ENCODE measurements at places on chromosomes 3 and 15.
A peak's percentile ranks its signal among the peaks of the same experiment; 100 is the strongest.

DNA sequence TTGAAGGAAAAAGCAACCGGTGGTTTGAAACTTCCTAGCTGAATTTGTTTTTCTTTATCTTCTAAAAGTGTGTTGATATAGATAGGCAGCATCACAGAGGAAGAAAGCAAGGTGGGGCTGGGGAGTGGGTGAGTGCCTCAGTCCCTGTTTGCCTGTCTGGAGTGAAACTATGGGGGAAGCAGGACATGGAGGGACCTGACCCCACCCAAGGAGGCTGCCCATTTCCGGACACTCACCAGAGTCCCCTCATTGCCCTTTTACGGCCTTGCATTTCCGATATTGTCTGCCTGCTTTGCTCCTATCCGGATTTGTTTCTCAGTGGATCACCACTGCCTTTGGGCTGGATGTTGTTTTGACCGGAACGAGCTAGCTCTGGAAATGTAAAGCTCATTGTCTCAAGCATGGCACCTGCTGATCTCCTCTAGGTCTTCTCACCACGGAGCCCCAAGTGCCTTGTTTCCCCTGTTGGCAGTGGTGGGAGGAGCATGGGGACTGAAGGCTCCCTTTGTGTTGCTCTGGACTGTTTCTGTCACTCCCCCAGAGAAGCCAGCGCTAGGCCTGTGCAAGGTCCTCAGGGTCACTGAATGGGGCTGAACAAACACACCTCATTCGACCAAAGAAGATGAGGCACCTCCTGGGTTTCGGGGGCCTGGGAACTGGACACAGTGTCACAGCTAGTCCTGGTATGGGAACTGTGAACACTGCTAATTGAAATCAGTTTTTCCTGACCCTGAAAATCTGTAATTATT is 7.0 kb downstream of the CLDN11 start:
- DNase-seq, result no peak

GRCh38 chr3:14899993-14900618 is 47.3 kb upstream of the NR2C2 start:
- DNase-seq, result no peak

DNA sequence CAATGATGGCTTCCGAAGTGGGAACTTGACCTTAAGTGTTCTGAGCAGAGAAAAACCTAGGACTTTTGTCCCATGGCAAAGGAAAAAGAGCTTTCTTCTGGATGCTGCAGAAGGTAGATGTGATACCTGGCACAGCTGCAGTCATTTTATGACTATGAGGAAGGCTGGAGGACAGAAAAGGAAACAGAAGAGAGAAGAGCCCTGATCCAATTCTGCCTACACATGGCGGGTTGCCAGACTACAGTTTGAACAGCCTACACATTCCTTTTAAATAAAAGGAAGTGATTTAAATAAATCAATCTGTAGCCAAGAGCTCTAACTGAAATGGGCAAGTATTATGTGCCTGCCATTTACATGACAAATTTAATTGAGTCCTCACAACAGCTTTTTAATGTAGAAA is 43.6 kb upstream of the CHRNB4 start:
- no peak for DNase-seq

DNA sequence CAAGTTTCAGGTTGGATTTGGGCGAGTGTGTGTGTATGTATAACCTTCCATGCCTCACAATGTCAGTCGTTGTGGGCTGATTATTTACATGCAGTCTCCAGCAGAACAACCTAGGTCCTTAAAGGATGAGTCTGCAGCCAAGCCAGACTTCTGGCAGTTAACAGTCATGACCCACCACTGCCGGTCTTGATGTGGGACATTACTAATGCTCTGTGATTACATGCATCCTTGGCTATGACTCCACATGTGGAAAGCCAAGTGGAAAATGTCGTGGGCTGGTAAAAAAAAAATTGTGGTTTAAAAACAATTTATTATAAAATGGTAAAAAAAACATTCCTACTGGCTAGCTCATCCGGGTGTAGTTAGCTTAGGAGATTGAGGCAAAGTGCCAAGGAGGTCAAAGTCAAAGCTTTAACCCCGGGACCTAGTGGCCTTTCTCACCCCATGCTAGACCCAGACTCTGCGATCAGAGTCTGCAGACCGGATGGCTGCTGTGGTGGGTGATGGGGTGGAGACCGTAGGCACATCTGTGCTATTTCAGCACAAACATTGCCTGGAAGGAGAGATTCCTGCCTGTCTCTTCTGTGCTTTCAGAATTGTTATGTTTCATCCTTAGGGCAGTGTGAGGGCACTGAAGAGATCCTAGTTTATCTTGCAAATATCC is 6.8 kb downstream of the RARRES1 start:
- peak; percentile 95 for DNase-seq

DNA sequence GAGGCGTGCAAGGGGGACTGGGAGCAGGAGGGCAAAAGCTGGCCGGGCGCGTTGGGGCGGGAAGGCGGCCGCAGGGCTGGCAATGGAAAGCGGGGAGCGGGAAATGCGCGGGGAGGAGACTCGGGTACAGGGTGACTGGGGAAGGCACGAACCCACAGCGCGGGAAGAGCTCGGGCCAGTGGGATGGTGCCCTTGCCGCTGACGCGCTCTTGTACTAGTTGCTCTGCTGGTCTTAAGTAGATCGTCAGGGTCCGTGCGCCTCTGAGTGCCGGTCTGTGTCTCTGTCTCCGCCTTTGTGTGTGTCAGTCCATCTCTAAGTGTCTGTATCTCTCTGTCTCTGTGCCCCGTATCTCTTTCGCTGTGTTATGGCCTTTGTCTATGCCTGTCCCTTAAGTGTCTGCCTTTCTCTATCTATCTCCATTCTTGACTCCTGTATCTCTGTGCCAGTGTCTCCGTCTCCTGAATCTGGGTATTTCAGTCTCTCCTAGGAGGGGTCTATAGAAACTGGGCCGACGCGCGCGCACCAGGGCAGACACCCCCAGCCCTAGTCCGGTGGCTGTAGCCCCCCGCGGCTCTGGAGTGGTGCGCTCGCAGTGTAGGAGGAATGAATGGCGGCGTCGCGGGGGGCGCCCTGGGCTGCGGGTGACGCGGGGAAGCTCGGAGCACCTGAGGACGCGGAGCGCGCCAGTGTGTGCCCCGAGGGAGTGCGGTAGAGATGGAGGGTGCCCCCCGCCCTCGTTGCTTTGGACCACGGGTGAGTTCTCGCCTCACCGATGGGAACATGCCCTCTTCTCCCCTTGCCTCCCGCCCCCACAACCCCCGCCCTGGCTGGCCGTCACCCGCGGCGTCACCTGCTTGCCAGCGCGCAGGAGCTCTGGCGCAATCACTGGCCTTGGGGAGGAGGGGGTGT is 756 bp upstream of the CAMK2N2 start:
- DNase-seq, result no peak

DNA sequence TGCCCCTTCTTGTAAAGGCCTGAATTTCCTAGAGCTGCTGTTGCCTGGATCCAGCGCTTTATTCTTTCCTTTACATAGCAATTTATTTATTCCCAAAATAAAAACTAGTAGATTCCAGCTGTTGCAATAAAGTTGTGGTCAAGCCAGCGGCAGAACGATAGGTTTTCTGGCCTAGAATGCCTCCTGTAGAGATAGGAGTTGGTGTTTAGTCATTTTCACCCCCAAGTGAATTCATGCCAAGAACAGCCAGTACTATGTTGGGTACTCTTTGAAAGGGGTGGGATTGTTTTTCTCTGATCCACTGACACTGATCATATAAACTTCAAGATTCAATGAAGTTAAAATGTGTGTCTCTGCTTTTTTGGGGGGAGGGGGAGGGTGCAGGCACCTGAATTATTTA is 69.7 kb downstream of the KLHL25 start:
- DNase-seq, result no peak

DNA sequence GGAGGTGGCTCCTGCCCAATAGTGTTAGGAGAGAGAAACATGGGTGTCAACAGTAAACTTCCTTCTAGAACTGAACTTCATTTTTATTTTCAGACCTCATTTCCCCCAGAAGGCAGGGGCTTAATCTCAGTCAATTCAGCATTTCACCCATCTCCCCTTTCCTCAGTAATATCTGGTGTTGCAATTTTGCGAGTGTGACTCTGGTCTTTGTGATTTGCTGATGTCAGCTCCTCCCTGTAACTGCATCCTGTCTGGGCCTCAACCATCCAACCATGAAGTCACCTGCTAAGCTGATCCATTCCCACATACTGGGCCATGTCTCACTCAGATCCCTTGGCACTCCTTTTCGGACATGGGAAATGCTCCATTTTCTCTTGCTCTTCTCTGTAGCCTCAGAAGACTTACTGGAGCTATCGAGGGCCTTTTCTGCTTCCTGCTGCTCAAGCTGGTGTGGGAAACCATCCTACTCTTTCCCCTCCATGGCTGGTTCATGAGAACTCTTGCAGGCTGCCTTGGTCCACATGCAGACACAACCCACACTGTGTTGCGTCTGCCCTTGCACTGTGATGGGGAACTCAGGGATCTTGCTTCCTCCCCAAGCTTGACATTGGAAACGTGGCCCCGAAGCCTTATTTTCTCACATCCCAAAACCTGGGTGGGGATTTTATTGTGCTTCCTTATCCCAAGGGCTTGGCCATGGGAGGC is 24.6 kb downstream of the CCR4 start:
- no peak for DNase-seq

DNA sequence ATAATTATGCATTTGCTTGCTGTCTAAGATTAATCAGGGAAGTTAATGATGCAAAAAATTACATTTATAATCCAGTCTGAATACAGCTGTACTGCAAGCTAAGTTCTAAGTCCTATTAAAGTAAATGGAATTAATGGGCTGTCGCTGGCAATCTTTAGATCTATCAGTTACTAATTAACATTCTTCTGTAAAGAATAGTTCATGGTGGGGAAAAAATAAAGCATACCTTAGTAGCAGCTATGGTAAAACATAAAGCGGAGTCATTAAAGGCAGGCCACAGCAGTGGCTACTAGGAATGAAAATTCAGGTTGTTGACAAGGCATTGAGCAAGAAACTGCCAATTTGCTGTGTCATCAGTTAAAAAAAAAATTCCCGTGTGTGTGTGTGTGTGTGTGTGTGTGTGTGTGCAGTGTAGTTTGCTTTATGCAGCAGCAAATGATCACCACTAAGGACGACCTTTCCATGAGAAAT is 129.8 kb downstream of the ZNF385D start:
- DNase-seq, result no peak

DNA sequence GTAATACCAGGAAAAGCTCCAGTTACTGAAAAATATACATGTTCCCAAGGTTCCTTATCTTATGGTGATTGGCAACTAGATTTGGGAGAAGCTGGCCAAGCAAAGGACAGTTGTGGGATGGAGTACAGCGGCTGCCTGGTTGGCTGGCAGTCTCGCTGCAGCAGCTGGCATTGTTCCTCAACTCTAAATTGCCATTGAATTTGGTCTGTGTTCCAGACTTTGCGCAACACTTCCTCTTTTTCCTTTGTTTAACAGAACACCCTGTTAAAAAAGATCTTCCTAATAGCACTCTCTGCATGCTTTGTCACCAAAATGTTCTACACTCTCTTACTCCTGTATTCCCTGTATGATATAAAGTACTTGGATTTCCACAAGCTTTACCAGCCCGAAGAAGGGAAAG is 420.6 kb upstream of the RBMS3 start:
- no peak for DNase-seq

DNA sequence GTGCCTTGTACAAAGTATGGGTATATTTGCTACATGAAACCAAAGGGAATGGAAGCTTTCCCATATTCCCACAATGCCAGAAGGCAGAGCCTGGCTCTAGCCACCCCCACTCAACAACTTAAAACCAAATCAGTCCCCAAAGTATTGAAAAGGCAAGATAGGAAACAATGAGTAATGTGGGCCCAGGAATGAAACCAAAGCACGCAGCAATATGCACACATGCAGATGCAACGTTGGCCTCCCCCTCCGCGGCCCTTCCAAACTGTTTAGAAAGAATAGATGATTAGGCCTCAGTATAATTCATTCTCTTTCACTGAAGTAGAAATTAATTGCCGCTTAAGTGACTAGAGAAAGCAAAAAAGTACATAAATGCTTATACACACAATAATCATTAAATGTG is 59.1 kb downstream of the THRB start:
- DNase-seq, result no peak

DNA sequence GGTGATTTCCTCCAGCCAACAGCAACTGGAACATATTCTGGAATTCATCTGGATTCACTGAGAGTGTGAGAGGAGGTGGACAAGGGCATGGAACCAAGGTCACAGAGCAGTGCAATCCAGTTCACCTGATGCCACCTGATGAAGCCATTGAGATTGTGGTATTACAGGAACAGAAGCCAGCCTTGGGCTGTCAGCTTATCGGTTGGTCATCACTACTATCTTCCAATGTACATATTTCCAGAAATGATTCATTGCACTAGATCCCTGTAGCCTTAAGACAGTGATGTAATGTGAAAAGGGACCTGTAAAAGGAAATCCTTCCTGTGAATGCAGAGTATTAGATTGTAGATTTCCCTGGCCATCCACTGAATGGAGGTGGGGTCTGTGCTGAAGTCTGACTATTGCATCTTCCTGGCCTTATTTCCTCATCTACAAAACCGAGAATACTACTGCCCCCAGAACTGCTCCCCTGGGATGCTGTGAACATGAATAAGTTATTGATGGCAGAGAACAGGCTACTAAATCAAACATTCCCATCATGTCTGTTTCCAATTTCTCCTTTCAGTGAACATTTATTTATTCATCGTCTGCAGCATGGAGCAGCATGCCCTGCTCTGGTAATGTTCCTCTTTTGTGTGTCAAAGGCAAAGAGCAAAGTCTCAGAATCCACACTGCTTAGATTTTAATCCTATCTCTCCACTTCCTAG is 47.4 kb upstream of the TPM1 start:
- DNase-seq, result no peak

GRCh38 chr3:97269202-97269601 is 454.8 kb downstream of the EPHA6 start:
- DNase-seq, result no peak

DNA sequence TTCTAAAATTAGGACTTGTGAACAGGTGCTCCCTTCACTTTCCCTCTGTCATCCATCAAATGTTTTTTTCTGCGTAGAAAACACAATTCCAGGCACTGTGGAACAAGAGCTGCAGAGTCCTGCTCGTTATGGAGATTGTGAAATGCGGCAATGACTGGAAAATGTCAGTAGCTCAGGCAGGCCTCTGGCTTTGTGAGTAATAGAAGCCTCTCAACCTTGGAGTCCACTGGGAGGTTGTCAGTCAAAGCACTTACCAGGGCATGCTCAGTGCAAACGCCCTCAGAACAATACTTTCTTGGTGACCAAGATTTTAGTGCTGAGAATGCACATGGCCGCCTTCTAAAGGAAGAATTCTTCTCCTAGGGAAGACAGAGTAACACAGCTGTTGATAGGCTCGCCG is 26.7 kb upstream of the MED12L start:
- no peak for DNase-seq

GRCh38 chr3:82048711-82049110 is 287.3 kb upstream of the GBE1 start:
- no peak for DNase-seq

- DNase-seq, result no peak
Measured at GRCh38 chr3:155651489-155652218, 93.2 kb downstream of the PLCH1 start.
